ENCODE measurements at places on chromosomes 7 and 10. TPM values are rescaled to one million over a fixed set of nuclear protein-coding genes. Genes with fewer than 3 reads are reported as not detected.
A peak's percentile ranks its signal among the peaks of the same experiment; 100 is the strongest.

SCIN gene
- total RNA-seq, result not detected

DNA sequence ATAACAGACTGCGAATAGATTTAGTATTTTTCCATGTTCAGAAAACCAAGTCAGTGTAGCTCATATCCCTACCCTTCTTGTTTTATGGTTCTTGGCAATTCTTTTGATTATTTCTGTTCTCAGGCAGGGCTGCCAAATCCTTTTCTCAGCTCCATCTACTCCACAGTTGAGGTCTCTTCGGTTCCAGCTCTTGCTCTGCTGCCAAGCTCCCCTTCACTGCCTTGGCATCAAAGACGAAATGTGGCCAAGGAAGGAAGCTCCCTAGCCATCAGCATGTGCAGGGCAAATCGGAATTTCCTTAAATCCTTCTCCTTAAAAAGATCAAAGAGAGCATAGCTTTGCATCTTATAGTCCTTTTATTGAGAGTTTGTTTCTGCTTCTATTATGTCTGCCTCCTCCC is 116.4 kb upstream of the NOBOX start:
- no peak for DNase-seq

HOXA9 gene
- not detected for total RNA-seq

TBATA gene
- not detected for total RNA-seq

WDR37 gene
- total RNA-seq, result 17.2 TPM

GRCh38 chr10:80598951-80599350 is 61.2 kb downstream of the SH2D4B start:
- no peak for DNase-seq

DNA sequence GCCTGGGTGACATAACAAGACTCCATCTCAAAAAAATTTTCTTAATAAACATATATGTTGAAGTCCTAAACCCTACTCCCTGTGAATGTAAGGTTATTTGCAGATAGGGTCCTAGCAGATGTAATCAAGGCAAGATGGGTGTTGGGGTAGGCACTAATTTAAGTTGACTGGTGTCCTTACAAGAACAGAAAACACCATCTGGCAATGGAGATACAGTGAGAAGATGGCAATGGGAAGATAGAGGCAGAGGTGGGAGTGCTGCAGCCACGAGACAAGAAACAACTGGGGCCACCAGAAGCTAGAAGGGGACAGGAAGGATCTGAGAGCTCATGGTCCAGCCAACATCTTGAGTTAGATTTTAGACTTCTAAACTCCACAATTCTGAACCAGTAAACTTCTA is 606.4 kb downstream of the CNTNAP2 start:
- DNase-seq, result no peak

GRCh38 chr7:117652943-117653680 is 173.3 kb downstream of the CFTR start:
- no peak for DNase-seq

GRCh38 chr7:117323851-117324711 is 1.2 kb upstream of the WNT2 start:
- no peak for DNase-seq

GRCh38 chr10:5958077-5958476 is 19.3 kb downstream of the IL15RA start:
- no peak for DNase-seq

DNA sequence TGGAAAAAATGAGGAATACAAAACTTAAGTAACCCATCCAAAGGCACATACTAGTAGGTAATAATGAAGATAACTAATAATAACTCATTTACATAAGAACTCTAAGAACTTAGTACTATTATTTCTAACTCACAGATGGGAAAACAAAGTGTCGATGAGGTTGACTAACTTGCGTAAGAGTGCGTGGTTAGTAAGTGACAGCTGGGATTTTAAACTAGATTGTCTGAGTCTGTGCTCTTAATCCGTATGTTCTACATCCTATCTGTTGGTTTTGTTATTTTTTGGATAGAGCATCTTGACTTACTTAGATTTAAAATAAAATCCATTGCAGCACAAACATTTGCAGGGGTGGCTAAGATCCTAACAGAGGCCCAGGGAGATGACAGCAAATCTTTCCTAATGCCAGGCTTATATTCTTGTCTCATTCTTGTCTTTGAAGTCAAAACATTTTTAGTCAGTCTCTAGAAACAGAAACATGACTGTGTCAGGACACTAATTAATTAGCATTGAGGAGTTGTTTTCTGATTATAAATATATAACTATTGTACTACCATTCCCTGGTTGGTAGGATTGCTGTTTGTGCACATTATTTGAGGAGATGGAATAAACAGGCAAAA is 11.7 kb downstream of the RPA3 start:
- no peak for DNase-seq

GRCh38 chr7:55572378-55573233 is at the start of gene VOPP1:
TSS of gene VOPP1 (minus strand) at chr7:55572502. CDS start at chr7:55572324, 178 bp downstream.
- peak; percentile 54 for DNase-seq

AGR2 gene
- not detected for total RNA-seq

DNA sequence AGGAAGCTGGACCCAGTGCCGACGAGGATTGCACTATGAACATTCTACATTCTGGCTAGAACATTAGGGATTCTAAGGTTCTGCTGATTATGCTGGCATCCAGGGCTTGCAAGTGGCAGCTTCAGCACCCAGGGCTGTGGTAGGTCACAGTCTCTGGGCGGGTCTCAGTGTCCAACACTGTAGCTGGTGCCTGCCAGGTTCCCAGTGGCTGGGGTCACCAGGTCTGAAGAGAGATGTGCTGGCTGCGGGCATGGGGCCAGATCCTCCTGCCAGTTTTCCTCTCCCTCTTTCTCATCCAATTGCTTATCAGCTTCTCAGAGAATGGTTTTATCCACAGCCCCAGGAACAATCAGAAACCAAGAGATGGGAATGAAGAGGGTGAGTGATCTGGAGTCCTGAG is at the start of gene PTTG1IP2:
Gene PTTG1IP2 (plus strand): TSS at position 86 of the 400 bp plus-strand sequence. CDS start 148 bp downstream, at position 234.
- no peak for DNase-seq

- DNase-seq, result no peak
Measured at GRCh38 chr7:105367458-105367857, 21.3 kb downstream of the SRPK2 start.

ZNF107 gene
- total RNA-seq, result 12.9 TPM

DNA sequence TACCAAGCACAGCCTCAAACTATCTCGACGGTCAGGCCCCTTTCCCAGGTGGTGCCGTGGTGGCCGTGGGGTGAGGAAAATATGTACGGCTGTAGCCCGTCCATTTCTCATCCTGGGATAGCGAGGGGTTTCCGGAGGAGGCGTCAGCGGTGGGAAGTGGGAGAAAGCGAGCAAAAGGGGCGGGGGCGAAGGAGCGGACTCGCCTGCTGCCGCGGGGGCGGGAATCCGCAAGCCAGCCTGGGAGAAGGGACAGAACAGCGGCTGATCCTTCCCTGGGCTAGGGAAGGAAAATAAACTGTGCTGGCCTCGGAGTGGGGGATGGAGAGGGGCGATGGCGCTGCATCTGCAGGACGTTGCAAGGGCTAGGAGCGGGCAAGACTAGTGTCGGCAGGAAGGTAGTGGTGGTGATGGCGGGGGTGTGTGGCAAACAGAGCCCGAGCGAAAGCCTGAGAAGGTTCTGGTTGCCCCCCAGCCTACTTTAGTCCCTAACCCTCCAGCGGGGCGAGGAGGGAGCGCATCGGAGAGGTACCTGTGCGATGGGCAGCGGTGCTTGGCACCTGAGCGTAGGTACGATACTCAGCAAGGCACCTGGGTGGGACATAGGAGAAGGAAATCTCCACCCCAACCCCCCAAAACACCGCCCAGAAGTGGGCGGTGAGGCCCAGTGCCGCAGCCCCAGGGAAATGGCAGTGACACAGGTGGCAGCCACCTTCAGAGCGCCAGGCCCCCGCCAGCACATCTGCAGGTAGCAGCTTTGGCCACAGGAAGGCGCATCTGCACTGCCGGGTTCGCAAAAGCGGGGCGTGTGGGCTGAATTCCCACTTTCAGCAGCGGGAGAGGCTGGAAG is 49.9 kb upstream of the STEAP1B start:
- peak; percentile 50 for DNase-seq

DNA sequence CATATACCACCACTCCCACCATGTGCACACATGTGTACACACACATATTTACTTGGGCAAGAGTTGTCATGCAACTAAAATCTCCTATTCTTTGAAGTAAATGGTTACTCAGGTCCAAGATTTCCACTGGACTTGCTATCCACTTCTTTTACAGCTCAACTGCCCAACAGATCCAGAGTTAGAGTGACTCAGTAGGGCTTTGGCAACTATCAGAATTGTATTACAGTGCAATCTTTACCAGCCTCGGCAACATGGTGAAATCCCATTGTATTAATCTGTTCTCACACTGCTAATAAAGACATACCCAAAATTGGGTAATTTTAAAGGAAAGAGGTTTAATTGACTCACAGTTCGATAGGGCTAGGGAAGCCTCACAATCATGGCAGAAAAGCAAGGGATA is 51.9 kb upstream of the ABLIM1 start:
- DNase-seq, result no peak

GRCh38 chr7:68682910-68683309 is 915.4 kb upstream of the AUTS2 start:
- DNase-seq, result no peak

DNA sequence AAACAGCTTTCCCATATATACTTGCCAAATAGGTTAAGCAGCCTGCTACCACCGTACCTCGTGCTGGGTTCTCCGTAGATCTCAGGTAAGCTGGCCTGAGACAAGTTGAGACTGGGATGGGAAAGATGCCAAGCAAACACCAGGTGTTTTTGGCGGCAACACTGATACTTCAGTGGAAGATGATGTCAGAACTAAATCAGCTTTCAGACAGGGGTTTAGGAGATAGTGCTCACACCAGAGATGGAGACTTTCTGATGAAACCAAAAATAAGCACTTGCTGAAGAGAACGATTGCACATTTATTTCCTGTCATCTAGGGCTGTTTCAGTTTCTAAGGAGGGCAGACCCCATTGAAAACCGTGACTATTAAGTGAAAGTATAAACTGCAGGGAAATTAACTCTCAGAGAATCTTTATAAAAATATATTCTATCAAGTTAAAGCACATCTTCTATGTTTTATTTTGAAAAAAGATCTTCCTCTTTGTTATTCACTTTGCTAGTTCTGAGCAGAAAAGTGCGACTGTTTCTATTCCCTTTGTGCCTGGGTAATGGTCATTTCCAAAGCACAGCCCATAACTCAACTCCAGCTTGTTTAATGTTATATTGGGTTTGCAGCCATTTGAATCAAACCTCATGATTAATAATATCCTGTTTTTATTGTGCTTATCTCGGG is 149.9 kb downstream of the CPED1 start:
- peak; percentile 15 for DNase-seq

GRCh38 chr7:154721086-154721485 is 281.8 kb downstream of the PAXIP1 start:
- DNase-seq, result no peak

TRPV5 gene
- total RNA-seq, result not detected

DNA sequence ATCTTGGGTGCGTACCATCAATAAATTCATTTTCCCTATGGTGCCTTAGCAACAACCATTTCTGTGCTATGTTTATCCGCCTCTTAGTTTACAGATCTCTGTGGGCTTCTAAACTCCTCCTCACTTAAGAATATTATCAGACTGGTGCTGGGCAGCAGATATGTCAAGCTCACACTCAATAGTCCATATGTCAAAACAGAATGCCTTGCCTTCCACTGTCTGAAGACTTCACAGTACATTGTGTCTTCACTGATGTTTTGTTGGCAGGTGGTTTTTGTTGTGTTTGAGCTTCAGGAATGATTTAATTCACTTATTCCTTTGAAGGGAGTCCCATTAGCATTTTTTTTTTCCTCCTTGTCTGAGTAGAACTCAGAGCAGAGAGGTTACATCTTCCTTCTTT is 419.6 kb downstream of the DNAJB9 start:
- DNase-seq, result no peak

MBL2 gene
- not detected for total RNA-seq

CPN1 gene
- total RNA-seq, result not detected
